GM12865 (cell line): ENCODE measurements at places on chromosomes 4 and X.

DNA sequence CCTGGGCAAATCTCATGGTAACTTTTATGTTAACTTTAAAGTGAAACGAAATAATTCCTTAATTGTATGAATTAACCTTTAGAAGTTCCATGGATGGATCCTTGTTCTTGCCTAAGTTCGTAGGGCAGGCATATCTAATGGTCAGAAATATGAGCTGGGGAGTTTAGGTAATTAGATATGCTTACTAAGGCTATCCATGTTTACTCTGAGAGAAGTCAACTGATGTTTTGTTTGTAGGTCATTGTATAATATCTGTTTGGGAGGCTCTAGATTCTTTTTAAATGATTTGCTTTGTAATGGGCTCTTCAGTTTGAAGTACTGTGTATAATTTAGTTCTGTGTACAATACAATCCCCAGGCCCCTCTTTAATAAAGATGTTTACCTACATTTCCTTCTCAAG is 117.0 kb downstream of the DCK start:
- DNase-seq = no peak

- DNase-seq = no peak
These were observed 19.4 kb downstream of the SH3TC1 start for GRCh38 chr4:8218371-8219031.

- no peak for DNase-seq
These were observed 4.7 kb upstream of the ASMT start for GRCh38 chrX:1610166-1610565.

GRCh38 chrX:23789386-23790154 is 6.6 kb downstream of the SAT1 start:
- no peak for DNase-seq

- no peak for DNase-seq
These were observed 178.7 kb upstream of the FAT1 start for GRCh38 chr4:186902361-186902760.

GRCh38 chr4:152836936-152837335 is 57.2 kb downstream of the ARFIP1 start:
- DNase-seq = no peak

DNA sequence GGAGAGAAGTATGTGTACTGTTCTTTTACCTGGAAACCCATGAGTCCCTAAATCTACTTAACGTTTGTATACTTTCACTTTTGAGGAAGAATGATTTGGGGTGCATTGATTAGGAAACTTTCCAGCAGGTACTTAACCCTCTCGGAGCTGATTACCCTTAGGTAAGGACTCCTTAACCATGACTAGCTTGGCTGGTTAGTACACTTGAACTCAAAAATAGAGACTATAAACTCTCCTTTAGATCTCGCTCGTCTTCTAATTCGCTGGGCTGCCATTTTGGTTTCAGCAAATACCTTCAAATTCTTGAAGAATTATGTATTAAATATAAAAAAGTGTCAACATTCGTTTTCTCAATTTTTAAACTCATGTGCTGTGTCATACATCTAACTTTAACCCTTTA is 2.0 kb downstream of the USP9X start:
- DNase-seq = no peak

- DNase-seq = no peak
These were observed 13.7 kb upstream of the ZNF185 start for GRCh38 chrX:152884171-152884570.
